ENCODE measurements at places on chromosomes 11 and 22.

DNA sequence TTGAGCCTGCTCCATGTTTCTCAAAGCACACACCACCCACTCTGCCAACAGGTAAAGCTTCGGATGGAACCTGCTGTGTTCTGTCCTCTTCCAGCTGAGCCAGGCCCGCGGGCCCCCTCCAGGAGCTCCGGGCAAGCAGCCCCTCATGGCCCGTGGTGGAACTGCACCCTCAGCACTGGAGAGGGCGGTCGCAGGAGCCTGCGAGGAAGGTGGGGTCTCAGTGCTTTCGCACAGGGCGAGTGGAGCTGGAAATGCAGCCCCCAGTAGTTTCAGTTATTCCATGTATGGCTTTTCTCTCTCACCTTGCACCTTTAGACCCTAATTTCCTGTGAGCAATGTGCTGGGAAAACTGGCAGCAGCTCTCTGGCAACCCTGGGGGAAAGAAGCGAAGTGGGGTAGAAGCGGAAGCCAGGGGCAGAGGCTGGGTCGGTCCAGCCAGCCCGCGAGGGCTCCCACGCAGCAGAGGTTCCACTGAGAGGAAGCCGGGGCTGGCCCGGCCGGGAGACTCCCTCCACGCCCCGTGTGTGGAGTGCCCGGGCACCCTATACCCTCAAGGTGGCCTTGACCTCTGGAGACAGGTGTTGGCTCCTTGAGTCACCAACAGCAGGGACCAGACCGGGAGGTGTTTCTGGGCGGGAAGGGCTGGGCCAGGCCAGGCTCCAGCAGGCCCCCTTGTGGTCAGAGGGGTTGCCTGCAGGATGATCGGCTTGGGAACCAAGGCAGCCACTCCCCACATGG lies 119.9 kb upstream of the TMEM45B start:
- H3K4me3 ChIP-seq = no peak overlapping the region
- no peak overlapping the region for H3K27ac ChIP-seq
- H3K27me3 ChIP-seq = peaks cover 10% of the 10 kb centered on the region

DNA sequence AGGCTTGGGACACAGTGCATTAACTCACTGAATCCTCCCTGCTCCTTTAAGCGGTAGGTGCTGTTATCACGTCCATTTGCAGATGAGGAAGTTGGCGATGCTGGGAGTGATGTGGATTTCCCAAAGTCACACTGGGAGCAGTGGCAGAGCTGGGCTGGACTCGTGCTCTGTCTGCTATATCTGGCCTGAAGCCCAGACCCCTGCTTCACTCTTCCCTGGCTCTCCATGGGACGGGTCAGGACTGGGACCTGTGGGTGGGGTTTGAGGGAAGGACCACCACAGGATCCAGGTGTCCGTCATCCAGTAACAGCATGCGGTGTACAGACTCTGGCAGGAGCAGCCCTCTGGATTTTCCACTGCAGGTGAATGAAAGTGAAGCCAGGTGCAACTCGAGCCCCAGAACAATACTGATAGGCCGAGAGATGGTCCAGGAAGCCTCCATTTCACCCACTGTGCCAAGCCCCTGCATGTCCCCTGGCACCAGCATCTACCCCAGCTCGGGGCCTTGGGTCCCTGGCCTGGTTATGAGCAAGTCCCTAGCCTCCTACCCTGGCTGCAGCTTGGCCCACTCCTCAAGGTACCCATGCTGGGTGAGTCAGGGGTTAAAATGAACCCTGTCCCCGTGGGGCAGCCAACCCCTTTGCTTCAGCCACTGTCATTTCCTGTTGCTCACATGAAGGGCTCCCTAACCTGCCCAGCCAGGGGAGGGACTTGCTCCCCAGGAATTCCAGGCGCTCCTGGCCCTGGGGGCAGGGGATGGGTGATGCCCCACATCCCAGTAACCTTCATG lies 4.2 kb downstream of the USP2 start:
- no peak for DNase-seq
- peaks cover 18% of the 10 kb centered on the region for H3K4me1 ChIP-seq
- no peaks in the 10 kb centered on the region for H3K36me3 ChIP-seq
- no peak overlapping the region for H3K27ac ChIP-seq
- peaks cover 3% of the 10 kb centered on the region for H3K27me3 ChIP-seq
- no peak overlapping the region for H3K4me3 ChIP-seq

DNA sequence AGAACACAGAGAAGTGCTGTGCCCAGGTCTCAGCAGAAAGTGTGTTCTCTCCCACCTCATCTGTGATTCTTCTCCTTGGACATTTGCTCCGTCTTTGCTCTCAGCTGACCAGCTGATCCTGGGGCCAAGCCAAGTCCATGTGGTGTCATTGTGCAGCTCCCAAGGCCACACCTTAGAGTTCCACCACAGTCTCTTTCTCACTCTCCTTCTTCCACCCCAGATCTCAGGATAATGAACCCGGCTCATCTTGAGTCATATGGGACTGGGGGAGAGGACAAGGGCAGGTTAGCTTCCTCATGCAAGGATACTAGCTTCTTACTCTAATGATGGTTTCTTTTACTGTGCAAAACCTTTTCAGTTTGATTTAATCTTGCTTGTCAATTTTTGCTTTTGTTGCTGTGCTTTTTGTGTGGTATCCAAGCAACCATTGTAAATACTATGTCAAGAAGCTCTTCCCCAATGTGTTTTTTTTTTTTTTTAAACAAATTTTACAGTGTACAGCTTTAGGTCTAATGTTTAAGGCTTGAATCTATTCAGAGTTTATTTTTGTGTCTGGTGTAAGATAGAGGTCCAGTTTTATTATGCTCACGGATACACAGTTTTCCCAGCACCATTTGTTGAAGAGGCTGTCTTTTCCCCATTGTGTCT lies 75.0 kb upstream of the OR4B1 start:
- peaks cover 1% of the 10 kb centered on the region for H3K27me3 ChIP-seq
- H3K36me3 ChIP-seq = no peaks in the 10 kb centered on the region
- no peaks in the 10 kb centered on the region for H3K4me1 ChIP-seq
- no peak overlapping the region for H3K4me3 ChIP-seq

GRCh38 chr11:2835296-2835695 lies 50.3 kb downstream of the CDKN1C start:
- no peaks in the 10 kb centered on the region for H3K36me3 ChIP-seq
- no peak overlapping the region for H3K4me3 ChIP-seq
- DNase-seq = no peak
- H3K27me3 ChIP-seq = peaks cover 7% of the 10 kb centered on the region
- peaks cover 21% of the 10 kb centered on the region for H3K4me1 ChIP-seq

GRCh38 chr22:43481568-43482317 lies 69.9 kb downstream of the MPPED1 start:
- DNase-seq = peak; percentile 39
- H3K36me3 ChIP-seq = no peaks in the 10 kb centered on the region
- peaks cover 9% of the 10 kb centered on the region for H3K4me1 ChIP-seq
- no peak overlapping the region for H3K4me3 ChIP-seq
- H3K27ac ChIP-seq = no peak overlapping the region

DNA sequence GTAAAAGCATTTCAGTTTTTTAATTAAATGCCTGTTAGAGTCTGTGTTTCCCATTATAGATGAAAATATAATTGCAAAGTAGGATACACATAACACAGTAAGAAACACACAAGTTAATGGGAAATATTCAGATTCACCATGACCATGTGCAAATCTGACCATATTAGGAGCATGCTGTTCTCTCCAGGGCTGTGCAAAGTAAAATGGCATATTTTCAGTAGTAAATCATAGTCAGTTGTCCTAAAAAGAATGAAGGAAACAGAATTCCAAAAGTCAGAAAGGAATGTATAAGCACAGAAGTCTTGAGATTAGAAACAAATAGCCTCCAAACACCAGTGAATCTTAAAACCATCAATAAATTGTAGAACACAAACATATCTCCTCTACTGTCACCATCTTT lies 44.4 kb downstream of the CNTN5 start:
- peaks cover 6% of the 10 kb centered on the region for H3K4me1 ChIP-seq
- no peaks in the 10 kb centered on the region for H3K36me3 ChIP-seq
- DNase-seq = no peak
- H3K27ac ChIP-seq = no peak overlapping the region

- peaks cover 8% of the 10 kb centered on the region for H3K36me3 ChIP-seq
- no peaks in the 10 kb centered on the region for H3K4me1 ChIP-seq
- peak overlapping the region; percentile 60 for H3K4me3 ChIP-seq
- DNase-seq = peak; percentile 62
These were observed 18.8 kb downstream of the PRPF19 start for GRCh38 chr11:60887556-60887955.

- peaks cover 42% of the 10 kb centered on the region for H3K27me3 ChIP-seq
- peak; percentile 31 for DNase-seq
- H3K36me3 ChIP-seq = peaks cover 10% of the 10 kb centered on the region
- no peak overlapping the region for H3K27ac ChIP-seq
These were observed 3.2 kb upstream of the PAX6 start for GRCh38 chr11:31814176-31814868.

DNA sequence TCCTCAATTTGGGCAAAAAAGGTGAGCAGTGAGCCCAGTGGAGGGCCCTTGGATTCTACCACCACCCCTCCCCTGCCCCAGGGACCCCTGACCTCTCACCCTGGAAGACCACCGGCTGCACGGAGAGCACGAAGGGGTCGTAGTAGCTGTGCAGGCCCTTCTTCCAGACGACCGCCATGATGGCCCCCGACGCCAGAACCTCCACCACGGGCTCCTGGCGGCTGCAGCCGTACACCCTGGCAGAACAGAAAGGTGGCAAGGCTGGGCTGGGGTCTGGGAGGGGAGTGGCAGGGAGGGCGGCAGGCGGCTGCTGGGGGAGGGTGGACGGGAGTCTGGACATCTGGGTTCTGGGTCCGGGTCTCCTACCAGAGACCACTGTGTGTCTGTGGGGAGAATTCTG lies 23.3 kb downstream of the TMPRSS6 start:
- no peak overlapping the region for H3K4me3 ChIP-seq
- H3K27me3 ChIP-seq = peaks cover 12% of the 10 kb centered on the region
- no peak overlapping the region for H3K27ac ChIP-seq

DNA sequence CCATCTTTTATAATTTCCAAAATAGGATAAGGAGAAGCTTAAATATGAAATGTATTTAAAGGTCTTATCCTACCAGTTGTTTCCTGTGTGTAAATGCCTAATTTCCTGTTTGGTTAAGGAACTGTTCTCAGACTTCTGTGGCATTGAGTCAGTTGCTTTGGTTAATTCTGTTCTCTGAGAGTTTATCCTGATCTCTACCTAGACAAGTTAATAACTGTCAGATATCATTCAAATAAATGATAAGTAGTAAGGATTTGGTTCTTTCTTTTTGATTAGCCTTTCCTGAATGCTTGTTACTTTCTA lies 39.5 kb downstream of the CTNND1 start:
- peaks cover 9% of the 10 kb centered on the region for H3K27me3 ChIP-seq
- no peak overlapping the region for H3K4me3 ChIP-seq
- peak overlapping the region; percentile 92 for H3K27ac ChIP-seq
- H3K4me1 ChIP-seq = peaks cover 42% of the 10 kb centered on the region
- H3K36me3 ChIP-seq = peaks cover 62% of the 10 kb centered on the region

- H3K4me3 ChIP-seq = no peak overlapping the region
- H3K36me3 ChIP-seq = no peaks in the 10 kb centered on the region
- H3K27me3 ChIP-seq = no peaks in the 10 kb centered on the region
- H3K4me1 ChIP-seq = peaks cover 16% of the 10 kb centered on the region
- H3K27ac ChIP-seq = no peak overlapping the region
These were observed 155.1 kb downstream of the DDX10 start for GRCh38 chr11:108819957-108820356.

Measured in endothelial cell (in vitro differentiated cells).